ENCODE measurements at places on chromosomes 2 and 18. TPM values are rescaled to one million over a fixed set of nuclear protein-coding genes. Genes with fewer than 3 reads are reported as not detected.
A peak's percentile ranks its signal among the peaks of the same experiment; 100 is the strongest.

The ANO7 gene
- 8.0 TPM for total RNA-seq

The SLC11A1 gene
- total RNA-seq, result 0.12 TPM

The XDH gene
- 4.2 TPM for total RNA-seq

The HYCC2 gene
- 45.6 TPM for total RNA-seq

The CFAP53 gene
- total RNA-seq, result 0.94 TPM

The SCN1A gene
- total RNA-seq, result not detected

GRCh38 chr2:237269138-237269875 lies 144.7 kb downstream of the COL6A3 start:
- no peak for DNase-seq

GRCh38 chr2:177852389-177852788 lies 220.2 kb downstream of the PDE11A start:
- no peak for DNase-seq

DNA sequence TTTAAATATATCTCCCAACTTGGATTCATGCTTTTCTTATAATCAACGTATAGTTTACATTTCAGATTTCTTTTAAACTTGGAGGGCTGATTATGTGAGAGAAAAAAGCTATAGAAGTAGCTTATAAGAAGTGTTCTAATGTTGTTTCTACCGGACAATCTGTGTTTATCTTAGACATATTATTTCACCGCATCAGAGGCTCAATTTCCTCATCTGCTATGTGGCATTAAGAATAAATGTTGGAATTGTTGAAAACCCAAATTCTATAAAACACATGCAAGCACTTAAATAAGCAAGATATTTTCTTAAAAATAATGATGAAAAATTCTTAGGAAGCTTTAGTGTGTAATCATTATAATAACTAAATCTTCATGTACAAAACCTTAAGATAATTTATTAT lies 407.9 kb downstream of the HRH4 start:
- no peak for DNase-seq

DNA sequence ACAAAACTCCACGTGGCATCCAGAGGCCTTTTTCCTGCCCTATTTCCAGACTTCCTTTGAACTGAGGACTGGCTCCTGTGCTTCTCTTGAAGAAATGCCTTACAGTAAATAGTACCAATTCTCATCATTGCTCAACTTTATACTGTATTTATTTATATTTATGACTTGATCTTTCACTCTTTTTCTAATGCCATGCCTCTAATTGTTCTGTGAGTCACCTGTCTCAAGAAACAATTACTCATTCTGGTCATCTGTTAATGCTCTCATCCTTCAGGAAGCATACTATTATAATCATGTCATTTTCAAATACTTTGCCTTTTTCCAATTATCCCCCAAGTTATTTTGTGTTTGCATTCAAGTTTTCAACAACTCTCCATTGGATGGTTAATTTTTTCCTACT lies 85.9 kb downstream of the DCDC2C start:
- no peak for DNase-seq

GRCh38 chr18:76670564-76671288 lies 151.6 kb upstream of the ZNF236 start:
- DNase-seq, result no peak

GRCh38 chr2:137975280-137976271 lies 11.3 kb downstream of the HNMT start:
- peak; percentile 59 for DNase-seq

GRCh38 chr2:94999431-94999883 lies 26.1 kb upstream of the MAL start:
- no peak for DNase-seq

GRCh38 chr2:43880471-43880870 lies 41.7 kb downstream of the ABCG8 start:
- DNase-seq, result no peak

DNA sequence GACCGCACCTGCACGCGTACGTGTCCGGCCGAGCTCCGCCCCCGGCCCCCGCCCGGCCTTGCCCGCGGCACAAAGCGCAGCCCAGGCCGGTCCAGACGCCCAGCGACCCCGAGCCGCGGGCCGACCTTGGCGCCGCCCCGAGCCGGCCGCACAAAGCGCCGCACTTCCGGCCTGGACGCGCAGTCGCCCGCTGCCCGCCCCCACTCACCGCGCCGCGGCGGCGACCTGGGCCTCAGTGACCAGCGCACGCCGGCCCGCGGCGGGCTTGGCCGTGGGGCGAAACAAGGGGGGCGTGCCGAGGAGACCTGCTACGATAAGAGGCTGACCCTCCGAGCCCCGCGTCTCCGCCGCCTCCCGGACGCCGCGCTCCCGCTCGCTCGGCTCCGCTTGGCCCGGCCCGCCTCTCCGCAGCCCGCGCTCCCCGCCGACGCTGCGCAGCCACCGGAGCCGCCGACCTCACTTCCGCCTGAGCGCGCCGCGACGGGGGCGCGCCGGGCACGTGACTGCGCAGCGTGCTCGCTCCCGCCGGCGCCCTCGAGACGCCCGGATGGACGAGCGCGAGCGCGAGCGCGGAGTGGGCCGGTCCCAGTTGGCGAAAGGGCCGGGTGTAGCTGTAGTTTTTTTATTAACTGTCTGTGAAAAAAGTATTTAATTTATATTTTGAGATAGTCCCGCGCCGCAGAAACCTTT lies at the start of gene FAM168B:
Gene FAM168B (minus strand): TSS at position 455 of the 690 bp plus-strand sequence. CDS start 10,814 bp downstream, outside the sequence.
- peak; percentile 92 for DNase-seq

DNA sequence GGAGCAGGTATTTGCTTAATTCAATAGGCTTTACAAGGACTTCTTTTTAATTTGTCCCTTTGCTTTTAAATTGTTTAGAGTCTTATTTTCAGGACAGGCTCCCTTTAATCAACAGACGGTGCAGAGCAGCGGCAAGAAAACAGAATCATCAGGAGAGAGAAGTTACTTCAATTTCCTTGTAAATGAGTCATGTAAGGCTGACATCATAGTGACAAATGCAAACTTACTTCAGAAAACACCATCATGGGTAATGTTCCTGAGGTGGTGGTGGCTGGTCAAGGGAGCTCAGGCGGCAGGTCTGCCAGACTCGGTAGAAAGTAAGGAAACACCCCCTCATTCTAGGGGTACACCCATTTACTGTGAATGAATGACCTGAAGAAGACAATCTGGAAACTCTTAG lies 395.1 kb downstream of the FBXO15 start:
- peak; percentile 7 for DNase-seq

DNA sequence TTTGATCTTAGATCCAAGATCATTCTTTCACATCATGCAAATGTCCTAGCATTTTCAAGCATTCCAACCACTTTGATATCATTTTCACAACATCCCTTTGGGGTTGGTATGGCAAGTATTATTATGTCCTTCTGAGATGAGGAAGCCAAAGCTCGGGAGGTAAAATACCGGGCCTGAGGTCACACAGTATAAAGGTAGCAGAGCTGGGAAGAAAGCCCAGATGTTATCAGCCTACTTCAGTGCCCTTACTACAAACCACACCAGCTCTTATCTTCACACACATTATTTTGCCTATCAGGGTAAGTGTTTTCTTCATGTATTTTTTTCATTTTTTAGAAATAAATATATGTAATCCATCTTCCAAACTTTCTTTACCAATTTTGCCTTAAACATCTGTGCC lies 4.2 kb upstream of the B4GALT6 start:
- DNase-seq, result no peak

Data from Calu3 (cell line).